GM23338 (cell line): ENCODE measurements at places on chromosomes 3 and 15. TPM values are rescaled to one million over a fixed set of nuclear protein-coding genes. Genes with fewer than 3 reads are reported as not detected.

- H3K4me3 ChIP-seq, result peak overlapping the region; percentile 71
- peak; percentile 72 for DNase-seq
- peaks cover 41% of the 10 kb centered on the region for H3K4me1 ChIP-seq
- no peaks in the 10 kb centered on the region for H3K36me3 ChIP-seq
Measured at GRCh38 chr3:124886168-124887056, 753 bp downstream of the ITGB5 start.

The PLAAT1 gene
- 5.4 and 6.6 TPM in 2 replicates for total RNA-seq

GRCh38 chr3:58164906-58165821 is 45.6 kb downstream of the DNASE1L3 start:
- H3K4me3 ChIP-seq, result no peak overlapping the region
- no peaks in the 10 kb centered on the region for H3K27me3 ChIP-seq
- peak; percentile 66 for DNase-seq
- H3K27ac ChIP-seq, result peak overlapping the region; percentile 79

DNA sequence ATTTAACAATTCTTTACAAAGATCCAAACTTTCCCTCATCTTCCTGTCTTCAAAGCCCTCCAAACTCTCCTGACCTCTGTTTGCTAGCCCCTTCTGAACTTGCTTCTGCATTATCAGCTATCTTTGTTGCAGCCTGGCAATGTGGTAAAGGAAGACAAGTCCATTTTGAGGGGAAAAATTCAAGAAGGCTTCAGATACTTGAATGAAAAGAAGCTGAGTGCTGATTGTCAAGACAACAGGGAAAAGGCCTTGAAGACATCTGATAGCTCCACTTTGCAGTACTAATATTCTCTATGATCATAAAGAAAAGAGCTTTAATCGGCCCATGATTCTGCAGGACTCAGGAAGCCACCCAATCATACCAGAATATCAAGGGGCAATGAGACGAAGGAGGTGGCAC is 91.8 kb downstream of the LMLN start:
- H3K27me3 ChIP-seq, result no peaks in the 10 kb centered on the region
- no peak overlapping the region for H3K27ac ChIP-seq
- 0 out of 2 replicates have a peak, but pooled peaks cover 3% of the 10 kb centered on the region for H3K36me3 ChIP-seq
- no peak overlapping the region for H3K4me3 ChIP-seq

The TMF1 gene
- 10.4 and 15.8 TPM in 2 replicates for total RNA-seq

- H3K27me3 ChIP-seq, result no peaks in the 10 kb centered on the region
- H3K27ac ChIP-seq, result no peak overlapping the region
Measured at GRCh38 chr15:39535466-39535865, 45.4 kb upstream of the THBS1 start.

DNA sequence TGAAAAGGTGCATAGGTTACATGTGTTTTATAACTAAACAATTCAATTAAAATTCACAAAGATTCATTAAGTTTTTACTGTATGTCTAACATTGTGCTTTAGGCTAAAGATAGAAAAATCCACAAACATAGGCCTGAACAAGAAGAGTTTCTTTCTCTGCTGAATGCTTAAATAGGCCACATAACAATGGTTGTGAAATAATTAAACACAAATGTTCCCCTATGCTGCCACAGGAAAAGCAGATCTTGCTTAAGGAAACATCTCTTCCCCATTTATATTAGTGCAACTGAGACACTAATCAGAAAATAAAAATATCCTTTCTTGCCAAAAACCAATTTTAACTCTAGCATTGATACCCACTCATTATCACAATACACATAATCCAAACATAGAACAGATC is 725.4 kb upstream of the DPPA4 start:
- no peaks in the 10 kb centered on the region for H3K36me3 ChIP-seq
- no peaks in the 10 kb centered on the region for H3K27me3 ChIP-seq
- no peak for DNase-seq
- no peaks in the 10 kb centered on the region for H3K4me1 ChIP-seq

The ACAN gene
- 4.5 and 4.9 TPM in 2 replicates for total RNA-seq

The SCG5 gene
- 48.1 and 49.2 TPM in 2 replicates for total RNA-seq

The SLC6A1 gene
- total RNA-seq, result 0.16 and 0.28 TPM in 2 replicates
